ENCODE measurements at places on chromosomes 7 and 10. TPM values are rescaled to one million over a fixed set of nuclear protein-coding genes. Genes with fewer than 3 reads are reported as not detected.

Gene OR9A2
- total RNA-seq = not detected

Gene NRP1
- 0.40 TPM for total RNA-seq

Gene SPDYE6
- not detected for total RNA-seq

Gene PNLIPRP1
- not detected for total RNA-seq

Gene RSPH10B
- not detected for total RNA-seq

Gene SLC39A12
- total RNA-seq = not detected

Gene CTAGE6
- 0.92 TPM for total RNA-seq

Gene LBX1
- total RNA-seq = not detected

Gene RASA4B
- total RNA-seq = 26.9 TPM

Gene GPR22
- not detected for total RNA-seq

Gene SPAM1
- not detected for total RNA-seq

Gene TMEM184A
- total RNA-seq = not detected

DNA sequence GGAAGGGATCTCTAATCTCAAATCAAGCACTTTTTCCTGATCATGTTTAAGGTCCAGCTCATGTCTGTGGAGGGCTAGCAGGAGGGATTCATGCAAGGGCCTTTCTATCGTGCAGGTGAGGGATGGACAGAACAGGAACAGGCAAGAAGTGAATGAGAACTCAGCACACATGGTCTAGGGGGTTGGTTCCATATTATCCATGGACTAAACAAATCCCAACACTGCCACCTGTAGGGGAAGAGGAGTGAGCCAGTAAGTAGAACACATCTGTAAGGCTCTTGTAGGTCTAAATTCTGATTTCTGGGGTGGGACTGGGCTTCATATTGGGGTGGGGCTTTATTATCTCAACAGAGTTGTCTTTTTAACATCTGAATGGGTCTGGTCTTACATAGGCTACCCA, 138.0 kb upstream of the TARP start:
- DNase-seq = no peak
- H3K4me3 ChIP-seq = no peak overlapping the region
- H3K4me1 ChIP-seq = peaks cover 17% of the 10 kb centered on the region
- no peaks in the 10 kb centered on the region for H3K27me3 ChIP-seq

DNA sequence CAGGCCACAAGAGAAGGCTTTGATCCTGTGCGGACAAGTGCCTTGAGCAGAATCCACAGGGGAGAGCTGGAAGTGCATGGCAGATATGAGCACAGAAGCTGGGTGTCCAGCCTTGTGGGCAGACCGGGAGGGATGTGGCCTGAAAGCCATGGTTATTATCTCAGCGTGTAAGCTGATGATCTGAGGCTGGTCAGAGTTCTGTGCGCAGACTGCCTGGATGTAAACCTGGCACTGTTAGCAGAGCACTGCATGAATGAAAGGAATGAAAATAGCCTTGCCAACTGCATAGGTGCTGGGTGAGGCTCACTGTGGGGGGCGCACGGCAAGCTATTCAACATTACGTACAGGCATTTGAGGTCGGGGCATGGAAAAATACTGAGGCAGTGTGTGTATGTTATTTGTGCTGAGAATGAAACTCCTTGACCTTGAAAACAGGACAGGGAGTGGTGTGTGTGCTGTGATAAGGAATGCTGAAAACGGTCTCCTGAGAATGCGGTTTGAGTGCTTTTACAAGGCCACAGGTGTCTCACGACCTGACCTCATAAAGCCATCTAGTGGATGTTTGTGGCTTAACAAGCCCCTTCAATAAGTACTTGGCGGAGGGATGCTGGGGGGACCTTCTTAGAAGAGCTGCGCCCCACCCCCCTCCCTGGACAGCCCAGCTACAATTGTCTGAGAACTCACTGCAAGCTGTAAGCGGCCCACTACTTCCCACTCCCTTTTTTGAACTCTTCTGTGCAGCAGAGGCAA, 18.7 kb downstream of the AKR1C1 start:
- no peaks in the 10 kb centered on the region for H3K4me1 ChIP-seq
- no peaks in the 10 kb centered on the region for H3K36me3 ChIP-seq
- no peak for DNase-seq
- no peak overlapping the region for H3K4me3 ChIP-seq
- peaks cover 2% of the 10 kb centered on the region for H3K27me3 ChIP-seq

- DNase-seq = no peak
- H3K27ac ChIP-seq = no peak overlapping the region
- H3K27me3 ChIP-seq = no peaks in the 10 kb centered on the region
- H3K4me1 ChIP-seq = no peaks in the 10 kb centered on the region
Measured at GRCh38 chr10:131579251-131580071, 267.9 kb upstream of the TCERG1L start.

DNA sequence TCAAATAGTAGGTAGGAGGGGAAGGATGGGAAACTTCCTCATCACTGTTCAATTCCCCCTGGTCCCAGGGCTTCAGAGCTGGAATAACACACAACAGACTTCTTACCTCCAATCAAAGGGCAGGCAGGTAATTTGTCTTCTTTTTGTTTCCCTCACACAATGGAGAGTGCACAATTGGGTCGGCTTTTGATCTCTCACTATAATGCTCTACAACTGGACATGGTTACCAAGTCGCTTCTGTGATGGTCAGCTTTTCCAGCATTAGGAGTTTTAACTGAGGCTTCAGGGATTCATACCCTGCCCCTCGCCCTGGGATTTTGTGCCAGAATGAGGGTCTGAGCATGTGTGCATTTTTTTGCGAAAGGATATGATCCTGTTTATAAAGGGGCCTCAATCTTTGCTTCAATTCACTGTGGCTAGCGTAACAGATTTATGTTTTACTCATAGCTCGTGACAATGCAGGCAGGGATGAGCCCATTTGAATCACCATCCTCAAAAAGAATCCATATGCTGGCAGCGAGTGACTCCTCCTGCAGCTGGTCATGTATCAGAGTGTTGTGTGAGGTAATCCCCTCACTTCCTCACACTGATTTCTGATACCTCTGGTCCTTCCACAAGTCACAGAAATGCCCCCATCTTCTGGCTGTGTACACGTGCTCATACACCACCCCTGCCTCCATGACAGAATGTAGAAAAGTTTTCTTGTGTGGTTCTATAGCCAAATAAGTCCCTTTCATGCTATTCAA, 189.6 kb downstream of the CTTNBP2 start:
- H3K27me3 ChIP-seq = no peaks in the 10 kb centered on the region
- no peaks in the 10 kb centered on the region for H3K36me3 ChIP-seq
- no peak overlapping the region for H3K27ac ChIP-seq
- DNase-seq = no peak

- H3K27me3 ChIP-seq = no peaks in the 10 kb centered on the region
- H3K36me3 ChIP-seq = no peaks in the 10 kb centered on the region
- no peak overlapping the region for H3K27ac ChIP-seq
Measured at GRCh38 chr10:61825628-61826027, 75.9 kb upstream of the ARID5B start.

- H3K27me3 ChIP-seq = peaks cover 4% of the 10 kb centered on the region
- no peak for DNase-seq
- no peak overlapping the region for H3K27ac ChIP-seq
- H3K4me3 ChIP-seq = no peak overlapping the region
- no peaks in the 10 kb centered on the region for H3K4me1 ChIP-seq
- H3K36me3 ChIP-seq = no peaks in the 10 kb centered on the region
Measured at GRCh38 chr7:116422683-116423082, 76.9 kb upstream of the CAV2 start.

DNA sequence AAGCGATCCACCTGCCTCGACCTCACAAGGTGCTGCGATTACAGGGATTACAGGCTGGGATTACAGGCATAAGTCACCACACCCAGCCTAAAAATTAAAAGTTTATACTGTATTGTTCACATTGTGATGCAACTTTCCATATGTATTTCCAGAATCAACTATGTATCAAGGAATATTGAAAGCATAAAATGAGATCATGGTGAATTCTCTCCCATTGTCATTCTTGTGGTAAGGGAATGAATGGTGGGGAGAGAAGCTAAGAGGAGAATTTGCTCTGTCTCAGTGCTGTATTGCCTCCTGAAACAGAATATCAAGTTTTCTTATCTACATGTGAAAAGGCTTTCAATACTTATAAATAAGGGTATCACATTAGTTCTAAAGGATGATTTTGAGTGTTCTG, 81.7 kb downstream of the CD36 start:
- no peak overlapping the region for H3K27ac ChIP-seq
- H3K27me3 ChIP-seq = no peaks in the 10 kb centered on the region

DNA sequence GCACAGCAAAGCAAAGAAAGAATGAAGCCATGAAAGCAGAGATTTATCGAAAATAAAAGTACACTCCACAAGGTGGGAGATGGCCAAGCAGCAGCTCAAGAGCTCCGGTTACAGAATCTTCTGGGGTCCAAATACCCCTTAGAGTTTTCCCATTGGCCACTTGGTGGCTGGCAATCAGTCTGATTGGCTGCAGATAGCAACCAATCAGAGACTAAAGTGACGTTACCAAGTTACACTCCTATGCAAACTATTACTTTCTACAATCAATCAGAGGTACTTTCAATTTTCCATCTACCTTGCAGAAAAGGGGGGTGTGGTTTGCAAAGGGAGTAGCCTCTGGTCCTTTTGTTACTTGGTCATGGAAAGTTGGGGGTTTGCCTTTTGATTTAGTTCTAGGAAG, 58.0 kb upstream of the AUTS2 start:
- H3K36me3 ChIP-seq = no peaks in the 10 kb centered on the region
- H3K27me3 ChIP-seq = no peaks in the 10 kb centered on the region
- no peak overlapping the region for H3K27ac ChIP-seq
- no peak overlapping the region for H3K4me3 ChIP-seq

DNA sequence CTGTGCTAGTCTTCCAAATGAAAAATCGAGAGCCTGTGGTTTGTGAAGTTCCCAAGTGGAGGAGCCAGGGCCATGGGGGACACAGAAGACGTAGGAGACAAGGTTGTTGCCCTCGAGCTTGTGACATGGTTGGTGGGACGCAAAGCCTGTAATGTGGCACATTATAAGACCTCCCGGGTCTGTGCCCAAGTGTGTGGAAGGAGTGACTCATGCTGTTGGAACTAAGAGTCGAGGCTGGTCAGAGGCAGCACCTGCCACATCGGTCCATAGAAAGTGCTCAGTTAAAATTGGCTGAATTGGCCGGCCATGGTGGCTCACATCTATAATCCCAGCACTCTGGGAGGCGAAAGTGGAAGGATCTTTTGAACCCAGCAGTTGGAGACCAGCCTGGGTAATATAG, 27.0 kb upstream of the PODXL start:
- no peak for DNase-seq
- no peaks in the 10 kb centered on the region for H3K36me3 ChIP-seq
- no peaks in the 10 kb centered on the region for H3K4me1 ChIP-seq
- no peak overlapping the region for H3K4me3 ChIP-seq
- no peak overlapping the region for H3K27ac ChIP-seq

- no peak overlapping the region for H3K27ac ChIP-seq
- peak; percentile 33 for DNase-seq
Measured at GRCh38 chr7:33757563-33758165, 147.7 kb upstream of the BMPER start.

GRCh38 chr10:123970207-123970926, 78.8 kb upstream of the CPXM2 start:
- H3K4me1 ChIP-seq = no peaks in the 10 kb centered on the region
- peaks cover 62% of the 10 kb centered on the region for H3K27me3 ChIP-seq
- DNase-seq = no peak
- no peak overlapping the region for H3K4me3 ChIP-seq
- no peak overlapping the region for H3K27ac ChIP-seq

DNA sequence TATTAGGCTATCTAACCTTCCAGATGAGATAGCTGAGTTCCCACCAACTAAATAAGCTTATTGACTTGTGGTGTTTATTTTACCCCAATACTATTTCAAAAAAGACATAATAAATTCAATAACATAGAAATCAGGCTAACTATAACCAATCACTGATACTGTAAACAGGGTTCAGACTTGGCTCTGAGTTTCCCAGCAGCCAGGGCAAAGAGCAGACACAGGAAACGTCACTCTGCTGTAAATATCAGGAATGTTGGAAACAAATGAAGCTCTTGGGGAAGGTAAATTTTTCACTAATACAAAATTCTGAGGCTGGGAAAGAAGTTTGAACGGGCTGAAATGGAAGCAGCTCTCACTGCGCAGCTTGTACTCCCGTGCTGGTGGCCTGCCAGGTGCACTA, 114.6 kb downstream of the GALNT11 start:
- H3K4me1 ChIP-seq = peaks cover 27% of the 10 kb centered on the region
- H3K27ac ChIP-seq = no peak overlapping the region
- no peaks in the 10 kb centered on the region for H3K27me3 ChIP-seq
- peaks cover 58% of the 10 kb centered on the region for H3K36me3 ChIP-seq
- no peak overlapping the region for H3K4me3 ChIP-seq
- no peak for DNase-seq

DNA sequence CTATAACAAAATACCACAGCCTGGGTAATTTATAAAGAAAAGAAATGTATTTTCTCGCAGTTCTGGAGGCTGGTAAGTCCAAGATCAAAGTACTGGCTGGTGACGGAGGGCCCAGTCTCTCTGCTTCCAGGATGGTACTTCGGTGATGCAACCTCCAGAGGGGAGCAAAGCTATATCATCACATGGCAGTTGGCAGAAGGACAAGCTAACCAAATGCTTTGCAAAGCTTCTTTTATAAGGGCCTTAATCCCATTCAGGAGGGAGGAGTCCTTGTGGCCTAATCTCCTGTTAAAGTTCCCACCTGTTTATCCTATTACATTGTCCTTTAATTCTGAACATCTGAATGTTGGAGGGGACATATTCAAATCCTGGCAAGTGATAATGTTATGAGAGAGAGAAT, 134.1 kb upstream of the SP4 start:
- no peak for DNase-seq
- H3K4me1 ChIP-seq = no peaks in the 10 kb centered on the region
- no peak overlapping the region for H3K27ac ChIP-seq
- no peaks in the 10 kb centered on the region for H3K36me3 ChIP-seq

- H3K4me1 ChIP-seq = peaks cover 65% of the 10 kb centered on the region
- peak overlapping the region; percentile 34 for H3K4me3 ChIP-seq
- peak; percentile 57 for DNase-seq
- peak overlapping the region; percentile 51 for H3K27ac ChIP-seq
- H3K27me3 ChIP-seq = peaks cover 9% of the 10 kb centered on the region
Measured at GRCh38 chr10:8133146-8133545, 78.7 kb downstream of the GATA3 start.

- H3K27ac ChIP-seq = no peak overlapping the region
- H3K4me1 ChIP-seq = peaks cover 6% of the 10 kb centered on the region
- H3K36me3 ChIP-seq = no peaks in the 10 kb centered on the region
- H3K4me3 ChIP-seq = no peak overlapping the region
Measured at GRCh38 chr10:4051641-4052151, 266.7 kb upstream of the KLF6 start.

GRCh38 chr10:87579563-87579962, 74.9 kb downstream of the MINPP1 start:
- no peak overlapping the region for H3K4me3 ChIP-seq
- peaks cover 11% of the 10 kb centered on the region for H3K27me3 ChIP-seq
- no peak overlapping the region for H3K27ac ChIP-seq

GRCh38 chr10:71274901-71275796, 43.9 kb upstream of the SLC29A3 start:
- DNase-seq = no peak
- peaks cover 6% of the 10 kb centered on the region for H3K4me1 ChIP-seq
- H3K4me3 ChIP-seq = no peak overlapping the region
- H3K27me3 ChIP-seq = no peaks in the 10 kb centered on the region
